ENCODE measurements at places on chromosomes 5 and 9. TPM values are rescaled to one million over a fixed set of nuclear protein-coding genes. Genes with fewer than 3 reads are reported as not detected.

DNA sequence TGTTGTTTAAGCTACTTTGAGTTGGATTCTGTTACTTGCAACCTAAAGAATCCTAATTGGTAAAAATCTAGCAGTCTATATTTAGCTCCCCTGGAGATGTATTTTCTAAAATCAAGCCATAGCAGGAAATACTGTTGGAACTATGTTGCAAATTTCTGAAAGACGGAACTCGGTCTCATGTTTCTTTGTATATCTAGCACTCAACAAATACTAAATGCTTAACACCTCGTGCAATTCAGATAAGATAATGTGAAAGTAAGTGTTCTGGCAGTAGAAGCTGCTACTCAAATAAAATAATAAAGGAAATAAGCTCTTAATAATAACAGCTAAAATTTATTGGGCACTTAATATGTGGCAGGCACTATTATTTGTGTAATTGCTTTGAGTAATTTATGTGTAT, 10.9 kb upstream of the PRELID2 start:
- no peak for DNase-seq

DNA sequence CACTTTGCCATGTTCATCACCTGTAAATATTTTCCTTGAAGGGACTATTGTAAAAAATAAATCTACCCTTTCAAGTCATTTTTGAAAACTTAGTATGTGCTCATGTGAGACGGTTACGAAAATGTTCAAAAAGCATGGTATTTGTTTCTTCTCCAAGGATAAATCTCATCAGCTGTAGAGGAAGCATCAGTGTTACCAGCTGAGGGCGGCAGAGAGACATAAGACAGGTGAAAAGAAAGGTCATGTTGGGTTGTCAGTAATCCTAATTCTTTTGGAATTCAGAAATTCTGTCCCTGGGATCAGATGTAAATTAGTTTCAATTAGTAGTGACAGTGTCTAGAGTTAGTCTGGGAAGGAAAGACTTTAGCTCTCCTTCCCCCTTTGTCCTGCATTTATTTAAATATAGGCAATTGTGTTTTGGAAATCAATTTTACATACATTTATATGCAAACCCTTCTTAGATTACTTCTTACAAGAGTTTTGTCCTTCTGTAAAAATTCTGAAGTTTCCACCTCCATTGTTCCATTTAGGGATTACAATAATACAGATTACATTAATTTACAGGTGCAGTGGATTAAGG, 791.9 kb upstream of the CDH6 start:
- DNase-seq = no peak

- no peak for DNase-seq
These were observed 179.5 kb downstream of the KIF4B start for GRCh38 chr5:155193029-155193428.

DNA sequence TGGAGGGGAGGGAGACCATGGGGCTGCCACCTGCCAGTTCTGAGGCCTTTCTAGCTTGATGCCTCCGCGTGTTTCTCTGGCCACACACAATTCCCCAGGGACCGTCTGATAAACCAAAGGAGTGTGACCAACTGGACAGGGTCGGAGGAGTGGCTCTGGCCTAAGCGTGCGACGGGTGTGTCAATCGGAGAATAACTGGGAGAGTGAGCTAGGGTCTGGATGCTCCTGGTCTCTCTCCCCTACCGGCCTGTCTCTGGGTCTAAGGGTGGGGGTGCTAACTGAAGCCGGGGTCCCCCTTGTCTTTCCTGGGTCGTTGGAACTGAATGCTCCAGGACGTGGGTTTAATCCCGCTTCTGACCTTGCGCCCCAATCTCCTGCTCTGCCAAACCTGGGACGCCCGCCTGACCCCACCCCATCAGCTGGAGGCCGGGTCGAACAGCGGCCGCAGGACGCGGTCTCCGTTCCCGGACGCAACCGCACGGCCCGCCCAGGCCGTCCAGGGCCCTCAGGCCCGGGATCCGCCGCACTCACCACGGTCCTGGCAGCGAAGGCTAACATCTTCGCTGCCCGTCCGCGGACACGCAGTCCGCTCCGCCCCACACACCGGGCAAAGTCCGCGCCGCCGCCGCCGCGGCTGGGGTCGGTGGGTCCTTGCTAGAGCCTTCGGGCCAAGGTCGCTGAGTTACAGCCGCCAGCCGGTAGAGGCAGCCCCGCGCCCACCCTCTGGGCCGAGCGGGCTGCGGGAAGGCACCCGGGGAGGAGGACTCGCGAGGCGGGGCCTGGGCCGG, 447 bp downstream of the CRAT start:
- DNase-seq = no peak

Gene IFNA21
- total RNA-seq = not detected

DNA sequence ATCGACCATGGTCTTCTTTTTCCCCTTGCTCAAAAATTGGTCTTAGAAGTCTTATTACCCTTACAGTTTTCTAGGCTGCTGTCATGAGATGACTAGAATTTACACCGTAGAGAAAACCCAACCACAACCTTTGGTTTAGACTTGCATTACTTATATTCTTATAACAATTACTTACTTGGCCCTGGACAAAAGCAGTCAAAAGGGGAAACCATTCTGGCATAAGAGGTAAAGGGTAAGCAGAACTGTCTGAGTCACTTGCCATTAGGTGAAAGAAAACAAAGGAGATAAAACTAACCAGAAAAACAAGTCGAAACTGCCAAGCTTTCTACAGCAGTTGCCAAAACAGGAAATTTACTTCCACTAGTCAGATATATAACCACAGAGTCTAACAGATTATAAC, 17.9 kb downstream of the TMEM245 start:
- no peak for DNase-seq

Gene IQGAP2
- 29.6 TPM for total RNA-seq

Gene PCDHB16
- 3.3 TPM for total RNA-seq

DNA sequence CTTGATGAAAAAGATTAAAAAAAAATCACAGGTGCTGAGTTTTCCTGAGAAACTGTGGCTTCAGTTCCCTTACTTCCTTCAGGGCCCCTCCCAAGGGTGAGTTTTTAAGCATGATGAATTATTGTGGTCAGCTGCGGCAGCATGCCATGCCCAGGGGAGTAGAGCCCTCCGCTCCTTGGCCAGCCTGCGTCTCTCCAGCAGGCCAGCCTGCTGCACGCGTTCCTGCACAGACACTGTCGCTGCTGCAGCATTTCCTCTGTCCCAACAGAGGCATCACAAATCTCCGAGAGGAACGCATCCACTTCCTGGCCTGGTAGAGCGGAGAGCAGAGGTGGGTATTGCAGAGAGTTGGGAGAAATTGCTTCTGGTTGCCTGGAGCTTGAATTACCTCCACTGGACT, 26.1 kb upstream of the GLRA1 start:
- no peak for DNase-seq

DNA sequence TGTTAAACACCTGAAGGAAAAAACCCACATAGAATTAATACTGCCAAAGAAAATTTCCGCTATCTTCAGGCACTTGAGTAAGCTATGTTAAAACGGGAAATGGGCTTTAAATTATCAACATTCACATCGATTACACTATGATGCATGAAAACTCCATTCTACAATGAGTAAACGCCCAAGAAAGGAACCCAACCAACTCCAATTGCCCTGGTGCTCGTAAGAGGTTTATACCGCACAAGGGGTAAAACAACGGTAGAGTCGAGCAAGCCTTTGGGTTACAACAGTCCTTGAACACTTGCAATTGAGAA, 1.0 kb downstream of the AGTPBP1 start:
- DNase-seq = no peak

- DNase-seq = no peak
These were observed 5.7 kb upstream of the WNT8A start for GRCh38 chr5:138078006-138078643.

GRCh38 chr5:170623576-170624181, 119.9 kb downstream of the KCNIP1 start:
- no peak for DNase-seq

Gene BTNL9
- total RNA-seq = 7.0 TPM

Gene SLC34A3
- not detected for total RNA-seq

Gene SLC36A3
- not detected for total RNA-seq

Gene PFN3
- not detected for total RNA-seq

GRCh38 chr5:61280205-61280604, 51.9 kb upstream of the ZSWIM6 start:
- DNase-seq = no peak

GRCh38 chr5:135059000-135059923, 25.2 kb upstream of the PITX1 start:
- DNase-seq = no peak

Gene MEIKIN
- not detected for total RNA-seq

- no peak for DNase-seq
These were observed 16.0 kb downstream of the MAST4 start for GRCh38 chr5:66612226-66612625.

GRCh38 chr9:107653263-107653821, 163.8 kb upstream of the KLF4 start:
- no peak for DNase-seq

DNA sequence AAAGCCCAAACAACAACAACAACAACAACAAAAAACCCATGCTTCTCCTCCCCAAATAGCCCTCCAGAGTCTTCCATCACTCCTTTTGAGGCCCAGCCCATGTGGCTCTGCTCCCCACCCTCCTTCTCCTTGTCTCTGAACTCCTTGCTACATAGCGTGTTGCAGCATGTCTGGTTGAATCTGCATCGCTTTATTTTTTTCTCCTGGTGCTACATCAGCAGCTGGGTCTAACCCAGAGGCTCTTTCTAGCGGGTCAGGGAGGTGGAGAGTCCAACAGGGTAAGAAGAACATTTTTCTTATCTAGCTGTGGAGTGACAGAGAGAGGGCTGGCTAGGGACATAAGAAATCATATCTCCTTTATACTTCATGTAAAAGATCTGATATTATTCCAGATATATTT, 18.4 kb downstream of the NXNL2 start:
- DNase-seq = no peak

GRCh38 chr9:112970939-112971338, 41.1 kb downstream of the ZNF883 start:
- DNase-seq = no peak

- no peak for DNase-seq
These were observed 25.8 kb upstream of the LPCAT1 start for GRCh38 chr5:1549475-1550030.

DNA sequence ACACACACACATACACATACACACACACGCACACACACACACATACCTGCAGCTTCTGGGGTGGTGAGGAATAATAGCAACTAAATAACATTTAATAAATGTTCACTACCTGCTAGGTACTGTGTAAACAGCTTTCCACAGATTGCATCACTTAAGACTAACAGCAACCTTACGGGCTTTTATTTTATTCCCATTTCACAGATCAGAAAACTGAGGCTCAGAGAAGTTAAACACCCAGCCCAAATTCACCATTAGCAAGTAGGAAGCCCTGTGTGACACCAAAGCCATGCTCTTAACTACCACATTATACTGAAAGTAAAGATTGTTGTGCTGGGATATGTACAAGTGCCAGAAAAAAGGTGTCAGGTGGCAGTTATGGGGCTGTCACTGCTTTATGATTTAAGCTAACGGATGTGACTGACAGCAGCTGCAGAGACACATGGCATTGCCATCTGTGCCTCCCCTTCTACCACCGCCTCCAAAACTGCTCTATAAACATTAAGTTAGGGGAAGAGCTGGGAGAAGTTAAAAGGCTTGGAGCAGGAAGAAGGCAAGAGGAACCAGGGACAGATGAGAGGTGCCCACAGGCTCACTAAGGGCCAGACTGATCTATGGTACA, 13.6 kb downstream of the MTMR12 start:
- no peak for DNase-seq

- no peak for DNase-seq
These were observed 56.9 kb downstream of the HOMER1 start for GRCh38 chr5:79456890-79457583.

DNA sequence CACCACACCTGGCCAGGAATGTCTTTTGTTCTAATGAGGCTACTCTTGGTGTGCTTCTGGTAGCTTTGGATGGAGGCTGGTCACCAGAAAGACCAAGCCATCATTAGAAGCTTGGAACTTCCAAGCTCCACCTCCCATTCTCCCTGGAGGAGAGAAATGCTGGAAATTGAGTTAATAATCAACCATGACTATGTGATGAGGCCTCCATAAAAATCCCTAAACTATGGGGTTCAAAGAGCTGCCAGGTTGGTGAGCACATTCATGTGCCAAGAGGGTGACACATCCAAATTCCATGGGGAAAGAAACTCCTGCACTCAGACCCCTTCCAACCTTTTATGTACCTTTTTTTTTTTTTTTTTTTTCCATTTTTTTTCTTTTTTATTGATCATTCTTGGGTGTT, 105.5 kb upstream of the SPATA31C2 start:
- no peak for DNase-seq

GRCh38 chr5:105587963-105588662, 2025.5 kb upstream of the NUDT12 start:
- no peak for DNase-seq

DNA sequence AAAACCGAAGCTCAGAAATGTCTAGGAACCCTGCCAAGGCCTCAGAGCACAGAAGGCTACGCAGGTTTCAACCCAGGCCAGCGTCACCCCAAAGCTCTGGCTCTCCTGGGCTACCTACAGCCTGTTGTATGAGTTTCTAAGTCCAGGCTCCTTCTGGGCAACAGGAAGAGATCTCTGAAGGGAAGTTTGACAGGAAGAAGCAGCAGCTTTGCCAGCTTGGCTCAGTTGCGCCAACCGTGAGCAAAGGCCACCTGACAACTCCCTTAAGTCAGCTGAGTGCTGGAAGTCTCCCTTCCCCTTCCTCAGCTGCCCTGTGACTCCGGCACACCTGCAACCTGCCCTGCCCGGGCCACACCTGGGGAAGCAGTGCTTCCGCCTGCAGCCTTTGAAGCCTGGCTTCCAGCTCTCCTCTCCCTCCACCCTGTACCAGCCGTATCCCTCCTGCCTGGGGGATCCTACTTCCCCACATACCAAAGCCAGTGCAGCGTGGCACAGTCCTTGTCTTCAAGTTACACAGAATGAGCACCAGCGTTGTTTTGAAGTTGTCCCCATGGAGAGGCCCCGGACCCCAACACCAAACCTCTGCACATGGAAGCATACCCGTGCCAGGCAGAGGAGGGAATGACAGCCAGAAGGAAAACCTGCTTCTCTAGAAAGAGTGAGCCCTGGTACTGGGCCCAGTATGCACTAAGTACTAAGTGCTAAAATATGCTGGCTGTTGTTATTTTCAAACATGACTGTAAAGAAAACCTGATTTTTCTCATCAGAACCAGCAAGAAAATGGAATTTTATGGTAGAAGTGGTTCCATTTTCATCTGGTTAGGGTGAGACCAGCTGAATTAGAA, 36.5 kb downstream of the SHB start:
- DNase-seq = no peak

DNA sequence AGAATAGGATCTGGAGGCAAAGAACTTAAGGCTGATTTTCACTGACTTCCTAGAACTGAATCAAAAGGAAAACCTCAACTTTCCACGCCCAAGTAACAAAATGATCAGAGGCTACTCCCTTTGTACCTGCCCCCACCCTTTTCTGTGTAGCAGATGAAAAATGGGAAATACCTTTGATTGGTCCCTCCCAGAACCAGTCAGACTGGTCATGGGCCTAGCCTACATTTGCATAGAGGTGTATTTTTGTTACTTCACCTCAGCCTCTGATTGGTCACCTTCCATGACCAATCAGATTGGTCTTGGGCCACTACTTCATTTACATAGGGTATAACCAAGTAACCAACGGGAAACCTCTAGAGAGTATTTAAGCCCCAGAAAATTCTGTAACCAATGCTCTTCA, 1553.5 kb upstream of the C9orf72 start:
- no peak for DNase-seq

Measured in urinary bladder (tissue), 4 donors.